ENCODE measurements at places on chromosomes 5 and 9.

- peak; percentile 50 for DNase-seq
These were observed 141.1 kb downstream of the ENTREP1 start for GRCh38 chr9:69466151-69466550.

GRCh38 chr9:133116346-133117231, 4.5 kb downstream of the RALGDS start:
- no peak for DNase-seq

GRCh38 chr5:31364881-31365636, 166.8 kb downstream of the DROSHA start:
- DNase-seq = peak; percentile 80

DNA sequence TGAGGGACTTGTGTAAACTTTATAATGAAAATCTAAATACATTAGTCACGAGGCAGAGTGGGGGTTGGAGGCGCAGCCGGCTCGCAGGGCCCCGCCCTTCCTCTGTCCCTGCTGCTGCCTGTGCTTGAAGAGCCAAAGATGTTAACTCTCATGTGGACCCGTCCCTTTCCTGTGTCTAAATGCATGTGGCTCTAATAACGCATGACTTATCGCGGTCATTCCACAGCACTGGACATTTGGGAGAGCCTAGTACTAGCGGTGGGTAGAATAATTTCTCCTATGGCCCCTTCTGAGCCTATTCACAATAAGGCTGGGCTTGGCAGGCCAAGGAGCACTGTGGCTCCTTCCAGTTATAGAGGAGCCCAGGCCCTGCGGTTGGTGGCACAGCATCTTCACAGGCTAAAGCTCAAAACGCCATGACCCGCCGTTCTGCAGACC, 82.3 kb upstream of the SIMC1 start:
- DNase-seq = no peak

- DNase-seq = no peak
These were observed 237.2 kb upstream of the IL12B start for GRCh38 chr5:159567461-159567860.

DNA sequence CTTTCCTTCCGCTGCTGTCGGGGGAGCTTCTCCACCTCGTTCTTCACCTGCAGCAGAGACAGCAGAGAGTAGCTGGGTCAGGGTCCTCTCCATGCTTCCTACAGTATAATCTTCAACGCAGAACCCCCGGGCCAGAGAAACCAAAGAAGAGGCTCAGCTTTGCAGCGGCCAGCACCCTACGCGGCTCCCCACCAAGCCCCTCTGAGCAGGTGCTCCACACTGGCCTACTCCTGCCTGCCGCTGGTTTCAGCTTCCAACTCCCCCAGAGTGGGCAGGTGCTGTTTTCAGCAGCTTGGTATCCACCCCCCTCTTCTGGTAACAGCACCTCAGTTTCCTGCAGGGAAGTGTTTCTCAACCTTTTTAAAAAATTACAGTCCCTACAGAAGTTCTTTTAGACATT, 58.3 kb upstream of the FBXW11 start:
- DNase-seq = no peak

DNA sequence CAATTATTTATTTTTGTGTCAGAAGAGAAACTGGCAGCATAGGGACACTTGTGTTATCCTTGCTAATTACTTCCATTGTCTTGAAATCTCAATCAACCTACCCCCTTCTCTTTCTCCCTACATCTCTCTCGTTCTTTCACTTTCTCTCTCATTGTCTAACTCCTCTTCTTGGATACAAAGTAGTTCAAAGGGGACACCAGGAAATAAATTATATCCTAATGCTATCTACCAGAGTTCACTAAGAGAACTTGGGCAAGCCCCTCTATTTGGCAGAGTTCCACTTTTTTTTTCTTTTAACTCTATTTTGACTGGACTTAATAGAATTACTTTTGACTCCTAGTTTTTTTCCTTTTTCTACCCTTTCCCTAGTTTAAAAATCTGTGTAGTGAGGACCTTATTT, 102.2 kb downstream of the MEF2C start:
- DNase-seq = no peak

GRCh38 chr9:93020771-93021670, 37.5 kb upstream of the SUSD3 start:
- DNase-seq = peak; percentile 18

GRCh38 chr9:86288499-86289198, 6.3 kb upstream of the ISCA1 start:
- DNase-seq = no peak

- DNase-seq = no peak
These were observed 4.9 kb downstream of the TAS2R1 start for GRCh38 chr5:9625286-9625685.

DNA sequence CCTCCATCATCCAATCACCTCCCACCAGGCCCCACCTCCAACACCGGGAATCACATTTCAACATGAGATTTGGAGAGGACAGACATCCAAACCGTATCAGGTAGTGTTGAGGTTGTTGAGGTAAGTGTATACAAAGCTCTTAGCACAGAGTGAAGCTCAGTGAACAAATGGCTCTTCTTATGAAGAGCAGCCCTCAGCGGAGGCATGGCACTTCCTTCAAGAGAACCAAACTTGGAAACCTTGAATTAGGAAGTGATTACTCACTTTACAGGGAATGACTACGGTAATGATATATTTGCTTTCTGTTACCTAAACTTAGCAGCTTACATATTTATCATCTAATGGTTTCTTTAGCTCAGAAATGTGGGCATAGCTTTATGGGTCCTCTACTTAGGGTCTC, 92.8 kb downstream of the IQGAP2 start:
- DNase-seq = no peak

- DNase-seq = no peak
These were observed 133.0 kb upstream of the PPP1R26 start for GRCh38 chr9:135346438-135347050.

DNA sequence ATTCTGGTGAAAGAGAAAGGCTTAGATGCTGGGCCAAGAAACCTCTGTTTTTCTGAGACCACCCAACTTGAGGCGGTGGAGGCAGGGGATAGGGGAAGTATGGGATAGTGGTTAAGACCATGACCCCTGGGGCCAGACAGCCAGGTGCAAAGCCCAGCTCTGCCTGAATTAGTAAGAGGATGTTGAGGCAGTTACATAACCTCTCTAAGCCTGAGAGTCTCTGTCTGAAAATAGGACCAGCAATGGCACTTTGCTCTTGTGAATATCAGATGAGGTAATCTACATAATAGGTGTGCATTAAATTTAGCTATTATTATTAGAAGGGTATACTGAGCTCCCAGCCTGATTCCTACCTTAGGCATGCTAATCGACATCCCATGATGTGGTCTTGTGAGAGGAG, 68.2 kb downstream of the DOCK2 start:
- DNase-seq = no peak

DNA sequence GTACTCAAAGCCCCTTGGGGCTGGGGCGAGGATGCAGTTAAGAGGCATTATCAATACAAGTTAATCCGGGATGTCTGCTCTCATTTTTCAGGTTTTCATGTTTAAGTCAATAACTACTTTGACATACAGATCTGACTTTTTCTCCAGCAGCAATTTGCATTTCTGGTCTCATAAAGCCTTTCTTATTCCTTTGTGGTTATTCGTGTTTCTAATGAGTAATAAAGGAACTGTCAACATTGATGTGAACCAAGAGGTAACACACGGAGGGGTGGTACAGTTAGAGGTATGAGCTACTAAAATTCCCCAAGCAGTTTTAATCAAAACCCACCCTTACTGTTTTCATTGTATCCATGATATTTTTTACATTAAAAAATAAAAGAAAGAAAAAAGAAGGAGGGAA, 138.0 kb upstream of the NFIB start:
- DNase-seq = no peak

- DNase-seq = no peak
These were observed 22.6 kb upstream of the HK3 start for GRCh38 chr5:176921714-176922113.

Measured in M059J (cell line).